Stimulated activated CD8-positive, alpha-beta memory T cell treated with anti-CD3 and anti-CD28 coated beads, Interleukin-12 subunit alpha, Interleukin-12 subunit beta, amount 100 ng/mL, for 4 hours (primary cell): ENCODE measurements at places on chromosomes 4 and X.

GRCh38 chr4:101259876-101260275 lies 87.5 kb downstream of the PPP3CA start:
- no peak for DNase-seq

DNA sequence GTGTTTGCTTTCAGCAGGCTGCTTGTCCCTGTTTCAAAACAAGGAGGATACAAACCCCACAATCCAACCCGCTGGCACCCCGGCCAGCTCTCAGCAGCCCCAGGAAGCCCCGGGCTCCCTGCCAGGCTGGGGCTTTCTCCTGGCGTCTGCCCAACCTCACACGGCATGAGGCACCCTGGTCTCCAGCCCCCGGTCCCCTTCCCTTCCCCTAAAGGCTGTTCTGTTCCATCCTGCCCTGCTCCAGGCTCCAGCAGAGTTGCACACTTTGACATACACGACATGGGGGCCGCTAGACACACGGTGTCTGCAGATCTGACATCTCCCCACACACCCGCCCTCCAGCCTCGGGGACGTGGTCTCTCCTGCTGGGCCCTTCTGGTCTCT lies 107.7 kb upstream of the ADRA2C start:
- DNase-seq = no peak

DNA sequence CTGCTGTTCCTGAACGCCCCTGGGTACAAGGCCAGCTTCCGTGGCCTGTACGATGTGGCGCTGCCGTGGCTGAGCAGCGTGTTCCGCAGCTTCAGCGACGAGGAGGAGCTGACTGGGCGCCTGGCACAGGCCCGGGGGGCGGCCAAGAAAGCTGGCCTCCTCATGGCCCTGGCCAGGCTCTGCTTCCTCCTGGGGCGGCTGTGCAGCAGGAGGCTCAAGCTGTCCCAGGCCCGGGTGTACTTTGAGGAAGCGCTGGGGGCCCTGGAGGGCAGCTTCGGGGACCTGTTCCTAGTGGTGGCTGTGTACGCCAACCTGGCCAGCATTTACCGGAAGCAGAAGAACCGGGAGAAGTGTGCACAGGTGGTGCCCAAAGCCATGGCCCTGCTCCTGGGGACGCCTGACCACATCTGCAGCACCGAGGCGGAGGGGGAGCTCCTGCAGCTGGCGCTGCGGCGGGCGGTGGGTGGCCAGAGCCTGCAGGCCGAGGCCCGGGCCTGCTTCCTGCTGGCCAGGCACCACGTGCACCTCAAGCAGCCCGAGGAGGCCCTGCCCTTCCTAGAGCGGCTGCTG lies 28.2 kb downstream of the SH3TC1 start:
- no peak for DNase-seq

DNA sequence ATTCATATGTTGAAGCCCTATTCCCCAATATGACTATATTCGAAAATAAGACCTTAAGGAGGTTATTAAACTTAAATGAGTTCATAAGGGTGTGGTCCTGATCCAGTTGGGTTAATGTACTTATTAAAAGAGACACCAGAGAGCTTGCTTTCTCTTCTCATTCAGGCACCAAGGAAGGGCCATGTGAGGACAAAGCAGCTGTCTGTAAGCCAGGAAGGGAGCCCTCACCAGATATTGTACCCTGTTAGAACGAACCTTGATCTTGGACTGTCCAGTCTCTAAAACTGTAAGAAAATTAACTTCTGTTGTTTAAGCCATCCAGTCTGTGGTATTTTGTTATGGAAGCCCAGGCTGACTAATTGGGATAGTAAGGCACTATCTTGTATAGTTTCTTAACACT lies 9.1 kb upstream of the YTHDC1 start:
- DNase-seq = no peak

DNA sequence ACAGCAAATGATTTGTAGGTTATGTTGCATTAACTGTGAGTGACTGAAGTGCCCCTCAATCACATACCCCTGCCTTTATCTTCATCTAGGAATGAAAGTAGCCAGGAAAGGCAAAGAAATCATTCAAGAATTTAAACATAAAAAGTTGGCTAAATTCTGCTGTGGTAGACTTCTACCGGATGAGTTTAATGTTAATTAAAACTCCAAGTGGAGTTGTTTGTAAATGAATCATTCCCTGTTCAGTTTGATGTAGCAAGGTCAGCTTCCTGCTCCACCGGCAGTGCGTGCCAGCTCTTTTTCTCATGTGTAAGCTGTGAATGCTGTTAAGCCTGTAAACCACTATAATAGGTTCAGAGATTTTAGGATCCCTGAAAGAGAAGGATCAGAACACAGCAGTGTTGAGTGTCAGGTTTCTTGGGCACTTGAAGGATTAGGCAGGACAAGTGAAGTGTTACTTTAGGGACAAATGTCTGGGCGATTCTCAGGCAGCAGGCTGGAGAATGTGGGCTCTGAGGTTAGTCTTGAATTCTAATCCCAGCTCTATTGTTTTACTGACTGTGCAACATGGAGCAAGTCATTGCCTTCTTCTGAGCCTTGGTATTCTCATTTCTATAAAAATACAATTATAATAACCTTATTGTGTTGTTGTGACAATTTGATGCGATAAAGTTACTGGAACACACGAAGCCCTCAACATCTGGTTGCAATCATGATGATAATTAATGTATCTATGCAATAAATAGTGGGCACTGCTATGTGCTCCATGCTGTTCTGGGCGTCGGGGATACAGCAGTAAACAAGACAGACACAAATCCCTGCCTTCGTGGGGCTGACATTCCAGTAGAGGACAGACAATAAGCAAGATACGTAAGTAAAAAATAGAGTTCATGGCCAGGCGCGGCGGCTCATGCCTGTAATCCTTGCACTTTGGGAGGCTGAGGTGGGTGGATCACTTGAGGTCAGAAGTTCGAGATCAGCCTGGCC lies 112.0 kb downstream of the SHROOM3 start:
- DNase-seq = no peak

DNA sequence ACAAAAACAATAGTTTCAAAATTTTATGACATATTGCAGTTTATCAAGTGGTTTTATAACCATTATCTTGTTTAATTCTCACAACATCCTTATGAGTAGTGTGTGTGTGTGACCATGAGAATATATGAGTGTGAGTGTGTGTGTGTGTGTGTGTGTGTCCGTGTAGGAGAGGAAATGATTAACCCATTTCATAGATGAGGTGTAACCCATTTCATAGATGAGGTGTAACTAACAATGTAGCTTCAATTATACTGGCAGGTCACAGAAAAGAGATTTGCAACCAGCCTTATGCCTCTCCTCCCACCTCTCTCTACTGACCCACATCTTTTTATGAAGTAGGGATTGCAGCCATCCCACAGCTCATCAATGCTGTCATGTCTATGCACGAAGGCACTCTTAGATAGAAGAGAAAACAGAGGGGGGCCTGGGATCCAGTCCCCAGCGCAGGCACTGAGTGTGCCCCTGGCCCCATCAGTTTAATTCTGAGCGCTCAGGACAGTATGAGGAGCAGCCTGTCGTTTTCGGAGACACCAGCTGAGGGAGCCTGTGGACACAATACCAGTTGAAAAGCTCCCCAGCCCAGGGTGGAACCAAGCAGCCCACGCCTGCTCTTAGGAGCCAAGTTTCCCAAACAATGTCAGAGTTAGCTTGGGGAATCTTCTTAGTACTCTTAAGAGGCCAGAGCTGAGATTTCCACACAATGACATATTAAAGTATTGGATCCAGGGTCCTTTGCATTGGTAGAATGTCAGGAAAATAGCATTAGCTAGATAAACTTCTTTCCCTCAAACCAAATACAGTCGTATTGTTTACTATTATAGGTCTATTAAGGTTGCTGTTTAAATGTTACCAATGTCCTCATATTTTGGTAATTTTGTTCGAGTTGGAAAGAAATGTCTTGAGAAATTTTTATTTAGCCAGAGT lies 88.6 kb downstream of the PALLD start:
- DNase-seq = no peak

DNA sequence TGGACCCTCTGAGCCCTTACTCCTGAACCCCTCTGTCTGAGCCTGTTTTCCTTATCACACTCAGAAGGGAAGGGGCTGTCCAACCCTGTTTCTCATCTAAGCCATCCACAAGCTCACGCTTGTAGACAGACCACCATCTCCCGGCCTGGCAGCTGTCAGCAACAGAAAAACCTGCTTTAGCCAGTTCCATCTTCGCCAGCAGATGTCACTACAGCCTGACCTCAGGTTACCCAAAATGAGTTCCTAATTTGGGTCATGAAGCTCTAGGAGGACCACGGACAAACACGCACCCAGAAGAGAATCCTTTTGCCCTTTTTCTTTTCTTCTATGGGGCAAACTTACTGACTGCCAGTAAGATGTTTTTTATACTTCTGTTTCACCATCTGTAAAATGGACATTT lies 445.4 kb downstream of the BCOR start:
- no peak for DNase-seq

DNA sequence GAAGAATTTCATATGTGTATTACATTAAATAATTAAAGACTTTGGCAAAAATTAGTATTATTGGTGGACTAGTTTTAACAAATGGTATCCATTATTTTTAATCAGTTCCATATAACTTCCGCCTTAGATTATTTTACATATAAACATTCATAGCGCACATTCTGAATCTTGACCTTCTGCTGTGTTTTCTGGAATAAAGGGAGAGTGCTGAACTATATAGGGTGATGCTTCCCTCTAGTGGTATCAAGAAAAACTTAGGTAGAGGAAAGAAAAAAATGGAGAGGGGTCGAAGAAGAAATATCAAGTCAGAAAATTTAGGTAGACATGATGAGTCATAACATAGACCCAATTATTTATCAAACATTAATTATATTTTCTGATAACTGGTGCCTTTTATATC lies 155.6 kb upstream of the PACRGL start:
- DNase-seq = no peak

GRCh38 chr4:183397741-183398297 lies 46.6 kb upstream of the CDKN2AIP start:
- DNase-seq = no peak

DNA sequence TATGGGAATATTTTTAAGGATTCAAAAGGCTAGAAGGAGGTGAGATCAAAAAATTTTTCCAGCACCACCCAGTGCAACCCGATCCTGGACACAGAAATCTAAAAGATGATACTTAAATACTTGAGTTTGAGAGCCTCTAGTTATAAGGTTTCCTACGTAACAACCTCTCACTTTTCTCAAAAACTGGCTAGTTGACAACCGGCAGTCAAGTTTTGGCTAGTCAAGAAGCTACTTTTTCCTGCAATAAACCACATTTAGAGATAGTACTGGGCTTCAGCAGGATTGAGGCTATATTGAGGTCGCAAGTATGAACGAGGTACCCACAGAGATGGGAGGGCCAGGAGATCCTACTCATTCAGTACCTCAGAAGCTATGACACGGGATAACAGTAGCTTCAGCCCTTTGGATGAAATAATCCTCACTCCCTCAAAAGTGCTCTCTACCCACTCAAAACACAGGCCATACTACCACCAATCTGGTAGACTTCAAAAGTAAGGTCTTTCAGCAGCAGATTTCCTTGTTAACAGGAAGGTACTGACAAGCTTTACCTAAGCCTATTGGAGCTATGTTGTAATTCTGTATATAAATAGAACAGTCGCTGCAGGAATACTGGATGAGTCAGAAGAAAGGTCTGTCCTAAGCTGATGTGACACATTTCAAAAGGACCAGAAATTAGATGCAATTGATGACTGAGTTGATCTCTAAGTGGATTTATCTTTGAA lies 1.5 kb upstream of the TSPAN5 start:
- DNase-seq = no peak

- DNase-seq = no peak
These were observed 402.9 kb downstream of the PCDH18 start for GRCh38 chr4:137129441-137129840.

DNA sequence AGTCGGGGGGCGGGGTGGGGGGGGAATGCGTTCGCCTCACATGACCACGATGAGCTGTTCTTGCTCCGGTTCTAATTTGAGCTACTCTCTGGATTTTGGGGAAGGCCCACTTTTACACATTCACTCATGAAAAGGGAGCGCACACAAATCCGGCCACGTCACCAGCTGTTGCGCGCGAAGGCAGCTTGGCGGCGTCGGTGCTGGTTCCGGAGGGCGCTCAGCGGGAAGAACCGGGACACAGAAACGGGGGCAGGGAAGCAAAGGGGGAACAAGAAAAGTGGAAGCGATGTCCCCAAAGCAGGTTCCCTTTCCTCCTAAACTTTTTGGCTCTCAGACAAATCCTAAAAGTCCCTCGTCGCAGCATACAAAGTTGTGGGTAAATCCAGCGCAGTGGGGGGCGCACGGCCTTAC lies 605 bp downstream of the ANXA5 start:
- peak; percentile 28 for DNase-seq

DNA sequence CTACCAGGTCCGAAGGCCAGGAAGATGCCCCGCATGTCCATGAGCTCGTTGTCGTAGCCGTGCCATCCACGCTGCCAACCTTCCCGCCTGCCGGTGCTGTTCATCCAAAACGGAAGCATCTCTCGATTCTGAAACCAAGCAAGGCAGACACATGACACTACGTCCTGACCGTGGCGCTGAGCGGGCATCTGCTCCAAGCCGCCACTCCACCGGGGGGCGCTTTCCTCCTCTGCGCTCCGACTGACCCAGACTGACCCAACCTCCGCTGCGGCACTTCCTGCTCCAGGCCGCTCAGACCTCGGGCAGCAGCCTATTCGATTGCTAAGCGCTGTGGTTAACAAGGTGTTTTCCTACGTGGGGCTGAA lies 120.5 kb downstream of the ENPP6 start:
- no peak for DNase-seq

- DNase-seq = no peak
These were observed 189.5 kb upstream of the TAPT1 start for GRCh38 chr4:16415751-16416150.

DNA sequence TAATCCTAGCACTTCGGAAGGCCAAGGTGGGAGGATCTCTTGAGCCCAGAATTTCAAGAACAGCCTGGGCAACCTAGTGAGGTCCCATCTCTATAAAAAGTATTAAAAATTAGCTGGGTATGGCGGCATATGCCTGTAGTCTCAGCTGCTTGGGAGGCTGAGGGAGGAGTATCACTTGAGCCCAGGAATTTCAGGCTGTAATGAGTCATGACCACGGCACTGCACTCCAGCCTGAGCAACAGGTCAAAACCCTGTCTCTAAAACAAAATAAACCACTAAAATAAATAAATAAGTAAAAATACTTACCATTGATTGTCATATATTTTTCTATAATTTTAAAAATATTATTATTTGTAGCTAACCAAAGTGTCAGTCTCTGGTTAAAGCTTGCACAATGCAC lies 315.6 kb upstream of the SMIM31 start:
- DNase-seq = no peak

- no peak for DNase-seq
These were observed 80.2 kb downstream of the CRMP1 start for GRCh38 chr4:5812506-5813229.

DNA sequence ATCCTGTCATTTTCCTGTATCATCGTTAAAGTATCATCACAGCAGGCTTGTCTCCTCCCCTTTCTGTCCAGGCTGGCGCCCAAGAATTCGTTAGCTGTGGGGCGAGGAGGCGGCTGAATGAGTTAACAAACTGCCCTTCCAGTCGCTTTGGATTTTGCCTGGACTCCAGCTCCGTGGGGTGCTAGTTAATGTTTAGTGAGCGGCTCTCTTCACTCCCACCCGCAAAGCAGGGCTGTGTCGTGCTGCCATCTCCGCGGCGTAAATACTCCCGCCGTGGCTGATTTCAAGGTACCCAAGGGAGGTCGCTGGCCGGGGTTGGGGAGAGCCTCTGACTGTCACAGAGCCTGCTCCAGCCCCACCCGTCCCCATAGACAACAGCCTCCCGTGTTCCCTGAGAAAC lies 44.9 kb upstream of the SPRY1 start:
- no peak for DNase-seq

GRCh38 chr4:15340332-15340731 lies 87.5 kb upstream of the C1QTNF7 start:
- no peak for DNase-seq

- DNase-seq = no peak
These were observed 136.7 kb downstream of the CRLF2 start for GRCh38 chrX:1075741-1076140.
